ENCODE measurements at places on chromosomes 1 and 21.

- no peak for DNase-seq
These were observed 79.0 kb downstream of the HSPA13 start for GRCh38 chr21:14303731-14304488.

GRCh38 chr1:160032165-160032820 is 503 bp upstream of the PIGM start:
- no peak for DNase-seq

- DNase-seq = peak; percentile 49
These were observed 38.8 kb upstream of the CLCA4 start for GRCh38 chr1:86507935-86508582.

GRCh38 chr1:68409426-68409825 is 40.3 kb downstream of the RPE65 start:
- no peak for DNase-seq

GRCh38 chr1:167935216-167936067 is 1.0 kb upstream of the DCAF6 start:
- DNase-seq = peak; percentile 49

- DNase-seq = no peak
These were observed 17.7 kb downstream of the STUM start for GRCh38 chr1:226566234-226566633.

GRCh38 chr1:177190308-177190970 is 19.7 kb downstream of the BRINP2 start:
- DNase-seq = no peak

DNA sequence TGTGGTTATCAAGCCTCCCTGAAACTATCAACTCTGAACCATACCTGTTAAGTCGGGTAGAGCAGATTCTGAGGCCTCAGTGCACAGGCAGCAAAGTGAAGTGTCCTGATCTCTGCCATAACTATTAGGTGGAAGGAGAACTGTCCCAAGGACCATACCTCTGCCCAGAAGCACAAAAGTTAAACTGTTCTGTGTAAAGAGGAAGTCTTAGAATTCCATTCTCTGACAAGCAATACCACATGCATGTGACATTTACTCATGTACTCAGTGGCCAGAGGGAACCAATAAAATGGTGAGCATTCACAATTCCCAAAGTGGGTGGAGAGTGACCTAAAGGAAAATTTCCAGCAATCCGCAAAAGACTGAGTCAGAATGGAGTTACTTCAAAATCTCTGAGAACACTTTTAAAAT is 61.0 kb downstream of the TOR3A start:
- peak; percentile 63 for DNase-seq

DNA sequence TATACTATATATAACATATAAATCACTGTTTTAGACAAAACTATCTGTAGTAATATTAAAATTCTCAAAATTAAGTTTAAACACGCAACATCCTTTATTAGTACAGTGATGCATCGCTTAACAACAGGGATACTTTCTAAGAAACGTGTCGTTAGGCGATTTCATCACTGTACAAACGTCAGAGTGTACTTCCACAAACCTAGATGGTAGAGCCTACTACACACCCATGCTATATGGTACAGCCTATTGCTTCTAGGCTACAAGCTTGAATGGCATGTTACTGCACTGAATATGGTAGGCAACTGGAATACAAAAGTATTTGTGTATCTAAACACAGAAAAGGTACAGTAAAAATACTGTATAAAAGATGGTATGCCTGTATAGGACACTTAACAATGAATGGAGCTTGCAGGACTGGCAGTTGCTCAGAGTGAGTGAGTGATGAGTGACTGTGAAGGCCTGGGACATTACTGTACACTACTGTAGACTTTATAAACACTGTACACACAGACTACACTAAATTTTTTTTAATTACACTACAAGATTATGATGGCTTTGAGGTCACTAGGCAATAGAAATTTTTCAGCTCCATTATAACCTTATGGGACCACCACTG is 10.5 kb downstream of the FOXJ3 start:
- peak; percentile 61 for DNase-seq

DNA sequence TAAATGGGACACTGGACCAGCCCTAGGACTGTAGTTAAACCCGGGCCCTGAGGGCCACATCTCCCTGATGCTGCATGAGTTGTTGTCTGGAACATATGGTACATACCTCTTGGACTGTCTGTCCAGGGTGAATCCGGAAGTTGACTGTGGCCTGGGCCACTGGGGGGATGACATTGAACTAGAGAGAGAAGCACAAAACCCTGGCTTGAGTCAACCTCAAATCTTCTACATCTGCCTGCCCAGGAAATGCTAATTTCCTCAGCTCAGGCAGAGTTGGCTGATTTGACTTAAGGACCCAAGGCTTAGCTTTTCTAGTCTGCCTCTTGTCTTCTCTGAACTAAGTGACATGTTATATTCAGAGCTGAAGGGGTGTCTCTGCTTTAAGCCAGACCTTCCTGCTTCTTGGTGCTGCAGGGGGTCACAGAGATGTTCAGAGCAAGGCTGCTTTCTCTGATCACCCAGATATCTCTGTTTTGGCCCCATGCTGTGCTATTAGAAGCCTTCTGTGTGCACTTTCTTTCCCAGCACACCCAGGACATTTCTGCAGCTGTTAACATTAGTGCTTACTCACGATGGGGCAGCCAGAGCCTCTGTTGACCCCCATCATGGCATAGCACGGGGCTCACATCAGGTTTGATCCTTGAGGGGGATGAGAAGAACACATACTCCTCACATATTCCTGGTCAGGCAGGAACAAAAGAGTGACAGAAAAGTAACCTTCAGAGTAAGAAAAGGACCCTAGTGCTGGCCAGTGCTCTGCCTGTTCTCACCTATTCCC is 9.6 kb downstream of the PM20D1 start:
- DNase-seq = peak; percentile 3

DNA sequence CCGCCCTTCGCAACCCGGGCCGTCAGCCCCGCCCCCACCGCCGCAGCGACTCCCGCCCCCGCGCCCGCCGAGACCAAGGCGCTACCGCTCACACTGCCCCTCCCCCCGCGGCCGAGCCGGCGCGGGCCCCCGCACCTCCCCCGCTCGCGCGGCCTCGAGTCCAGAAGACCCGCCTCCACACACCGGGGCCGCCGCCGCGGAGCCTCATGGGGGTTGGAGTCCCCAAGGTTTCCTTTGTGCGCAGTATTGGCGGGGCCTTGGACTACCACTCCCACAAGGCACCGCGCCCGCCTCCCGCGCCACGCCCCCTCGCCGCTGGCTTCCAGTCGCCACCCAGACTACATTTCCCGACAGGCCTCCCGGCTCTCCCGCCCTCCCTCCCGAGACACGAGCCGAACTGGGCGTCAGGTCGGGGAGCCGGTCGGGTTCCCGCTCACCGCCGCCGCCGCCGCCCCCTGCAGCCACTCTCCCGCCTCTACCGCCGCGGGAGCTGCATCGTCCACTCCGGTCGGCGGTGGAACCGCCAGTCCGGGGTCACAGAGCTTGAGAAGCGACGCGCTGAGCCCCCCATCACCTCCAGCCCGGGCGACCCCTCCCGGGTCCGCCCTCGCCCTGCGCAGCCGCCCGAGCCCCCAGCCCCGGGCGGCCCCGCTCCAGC is at the start of gene PHF13:
PHF13 (plus strand) TSS at position 371 of the 658 bp plus-strand sequence. CDS start 336 bp downstream, outside the sequence.
- peak; percentile 98 for DNase-seq

DNA sequence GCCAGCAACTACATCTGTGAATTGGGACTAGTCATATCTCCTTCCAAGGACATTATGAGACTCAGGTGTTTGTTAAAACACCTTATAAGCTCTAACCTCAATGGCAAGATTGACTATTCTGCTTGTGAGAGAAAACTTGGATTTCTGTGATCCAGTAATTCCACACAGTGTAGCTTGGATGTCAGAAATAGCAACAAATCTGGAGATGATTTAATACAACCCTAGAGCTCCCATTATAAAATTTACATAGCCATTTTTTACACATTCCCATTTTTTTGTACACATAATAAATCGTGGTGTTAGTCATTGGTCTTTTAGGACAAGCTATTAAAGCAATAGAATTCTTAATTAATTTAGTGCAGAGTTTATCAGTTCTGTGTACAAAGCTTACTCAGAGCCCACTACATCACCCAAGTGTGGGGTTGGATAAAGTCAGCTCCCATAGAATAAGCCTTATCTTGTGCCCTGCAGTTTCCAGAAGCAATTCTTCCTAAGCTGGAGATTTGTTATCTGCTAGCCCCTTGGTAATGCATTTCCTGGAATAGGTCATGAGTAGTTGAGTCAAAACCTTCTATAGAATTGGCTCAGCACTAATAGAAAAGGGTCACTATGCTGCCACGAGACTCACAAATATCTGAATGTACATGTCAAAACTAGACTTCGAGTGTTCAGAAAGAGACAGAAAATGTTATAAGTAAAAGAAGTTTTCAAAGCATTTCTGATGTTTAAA is 434.0 kb upstream of the RUNX1 start:
- DNase-seq = no peak

GRCh38 chr1:108646265-108646647 is 14.6 kb downstream of the HENMT1 start:
- DNase-seq = no peak

DNA sequence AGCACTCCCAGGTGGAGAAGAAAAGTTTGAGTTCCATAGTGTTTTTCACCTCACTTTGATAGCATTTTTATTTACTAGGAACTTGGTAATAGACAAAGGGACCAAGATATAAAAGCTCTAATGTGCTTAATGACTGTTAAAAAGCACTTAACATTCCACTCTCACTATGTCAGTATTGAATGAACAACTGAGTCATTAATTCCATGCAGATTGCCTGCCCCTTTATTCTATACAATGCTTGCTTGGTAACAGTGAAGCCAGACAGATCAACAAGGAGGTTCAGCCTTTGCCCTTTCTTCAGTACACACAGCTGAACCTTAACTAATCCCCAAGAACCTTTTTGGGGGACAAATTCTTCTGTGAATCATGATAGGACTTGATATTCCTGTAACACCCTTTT is 425.5 kb downstream of the NUF2 start:
- DNase-seq = no peak

- DNase-seq = no peak
These were observed 127.9 kb downstream of the CLIC6 start for GRCh38 chr21:34796518-34797200.

- no peak for DNase-seq
These were observed 15.5 kb downstream of the FMN2 start for GRCh38 chr1:240107058-240107684.

Data from MV-4-11 (cell line).